ENCODE measurements at places on chromosomes 16 and 17.

- DNase-seq, result no peak
Measured at GRCh38 chr17:50036455-50037261, 19.3 kb upstream of the ITGA3 start.

- peak; percentile 55 for DNase-seq
Measured at GRCh38 chr16:30068750-30069610, 3.4 kb downstream of the ALDOA start.

DNA sequence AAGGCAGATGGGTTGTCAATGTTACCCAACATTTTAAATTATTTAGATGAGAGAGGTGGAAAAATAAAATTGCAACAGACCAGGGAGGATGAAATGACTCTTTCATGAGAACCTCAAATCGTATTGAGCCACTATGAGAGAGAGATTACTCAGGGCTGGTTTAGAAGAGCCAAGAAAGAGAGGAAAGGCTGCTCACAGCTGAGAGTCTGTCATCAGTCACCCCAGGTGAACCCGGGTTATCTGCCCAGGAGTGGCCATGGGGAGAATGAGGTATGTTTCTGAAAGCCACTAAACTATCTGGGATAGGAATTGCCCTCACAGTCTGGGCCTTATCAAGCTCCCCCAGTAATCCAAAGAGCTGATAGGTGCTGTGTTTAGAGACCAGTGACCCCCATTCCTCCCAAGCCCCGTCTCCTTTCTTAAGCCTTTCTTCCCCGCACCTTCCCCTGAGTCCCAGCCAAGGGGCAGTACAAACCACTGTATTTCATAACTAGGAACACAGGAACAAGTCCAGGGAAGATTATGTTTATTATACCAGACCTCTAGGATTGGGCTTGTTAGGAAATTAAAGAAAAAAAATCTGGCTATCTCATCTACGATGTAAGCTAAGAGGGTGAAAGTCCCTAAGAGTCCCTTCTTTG is 158.9 kb upstream of the NOL11 start:
- DNase-seq, result no peak

DNA sequence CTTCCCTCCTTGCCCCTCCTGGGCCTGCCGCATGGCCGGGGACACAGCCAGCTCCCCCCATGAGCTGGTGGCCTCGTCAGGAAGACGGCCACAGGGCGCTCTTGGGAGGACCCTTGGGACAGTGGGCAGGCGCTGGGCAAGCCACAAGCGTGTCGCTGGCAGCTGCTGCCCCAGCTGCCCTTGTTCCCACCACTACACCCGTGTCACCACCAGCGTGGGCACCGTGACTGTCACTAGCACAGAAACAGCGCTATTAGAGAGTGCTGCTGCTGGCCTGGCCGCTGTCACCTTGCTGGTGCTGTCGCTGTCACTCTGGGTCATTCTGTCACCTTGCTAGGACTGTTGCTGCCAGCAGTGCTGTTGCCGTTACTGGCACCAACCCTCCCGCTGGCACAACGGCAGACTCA is 47.2 kb downstream of the ZFPM1 start:
- no peak for DNase-seq

DNA sequence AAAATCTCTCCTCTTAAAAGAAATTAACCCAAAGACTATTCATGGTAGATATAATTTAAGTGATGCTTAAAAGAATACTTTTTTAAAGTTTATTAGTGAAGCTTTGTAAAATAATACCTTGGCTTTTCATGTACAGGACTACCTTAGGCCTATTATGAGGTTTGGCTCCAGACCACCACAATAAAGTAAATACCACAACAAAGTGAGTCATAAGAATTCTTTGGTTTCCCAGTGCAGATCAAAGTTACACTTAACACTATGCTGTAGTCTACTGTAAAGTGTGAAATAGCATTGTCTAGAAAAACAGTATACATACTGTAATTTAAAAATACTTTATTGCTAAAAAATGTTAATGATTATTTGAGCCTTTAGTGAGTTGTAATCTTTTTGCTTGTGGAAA is 31.7 kb downstream of the CLTC start:
- no peak for DNase-seq

DNA sequence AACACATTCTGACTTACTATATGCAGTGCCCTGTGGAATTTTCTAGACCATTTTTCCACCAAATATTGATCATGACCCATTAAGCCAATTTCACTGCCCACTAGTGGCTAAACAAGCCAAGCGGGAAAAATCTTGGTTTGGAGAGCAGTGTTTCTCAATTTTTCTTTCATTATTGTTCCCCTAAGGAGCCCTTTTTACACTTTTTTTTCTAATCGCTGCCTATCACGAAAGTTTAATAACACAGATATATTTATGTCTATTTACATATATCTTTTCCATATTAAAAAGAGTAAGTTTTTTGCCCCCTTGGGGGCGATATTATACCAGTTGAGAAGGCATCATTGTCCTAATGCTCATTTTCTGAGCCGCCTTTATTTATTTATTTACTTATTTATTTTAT is 10.8 kb upstream of the TLCD3B start:
- no peak for DNase-seq

DNA sequence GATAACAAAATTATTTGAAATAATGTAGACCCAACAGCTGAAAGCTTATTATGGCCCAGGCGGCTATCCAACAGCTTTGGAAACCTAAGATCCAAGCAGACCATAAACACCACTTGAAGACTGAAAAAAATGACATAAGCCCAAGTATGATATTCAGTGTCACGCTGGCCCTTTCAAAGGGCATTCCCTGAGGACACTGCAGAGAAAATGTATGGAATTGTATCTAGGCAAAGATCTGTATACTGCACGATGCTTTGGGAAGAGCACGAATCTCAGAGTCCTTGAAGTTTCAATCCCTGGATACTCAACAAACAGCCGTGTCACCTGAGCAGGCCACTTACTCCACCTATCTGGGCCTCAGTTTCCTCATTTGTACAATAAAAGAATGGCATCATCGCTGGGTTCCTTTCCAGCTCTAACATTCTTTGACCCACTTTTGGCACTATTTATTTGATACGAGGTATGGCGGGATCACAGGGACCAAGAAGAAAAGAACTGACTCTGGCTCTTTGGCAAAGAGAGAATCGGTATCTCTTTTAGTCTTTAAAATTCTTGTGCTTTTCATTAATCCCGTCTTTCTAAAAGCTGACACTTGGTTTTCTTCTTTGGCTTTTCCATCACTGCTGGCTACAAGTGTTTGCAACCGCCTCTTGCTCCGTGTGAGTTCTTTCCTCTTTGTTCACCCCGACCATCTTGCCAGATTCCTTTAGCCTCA is 1.2 kb downstream of the STAT5B start:
- no peak for DNase-seq

DNA sequence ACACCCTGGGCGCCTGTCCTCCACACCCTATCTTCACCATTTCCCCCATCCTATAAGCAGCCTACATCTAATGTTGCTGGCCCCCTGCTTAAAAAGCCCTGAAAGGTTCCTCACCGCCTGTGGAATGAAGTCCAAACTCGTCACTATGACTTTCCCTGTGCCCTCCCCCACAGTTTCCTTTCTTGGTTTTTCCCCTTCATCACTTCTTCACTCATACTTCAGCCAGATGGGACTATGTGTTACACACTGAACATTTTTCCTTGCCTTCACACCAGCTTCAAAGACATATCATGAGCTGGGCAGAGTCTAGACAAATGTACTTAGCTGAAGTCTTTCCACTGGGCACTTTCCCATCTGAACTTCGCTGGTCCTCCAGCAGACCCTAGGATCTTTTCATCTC is 1.5 kb upstream of the MARCHF10 start:
- DNase-seq, result no peak

GRCh38 chr17:50635732-50635981 is 976 bp downstream of the ABCC3 start:
- DNase-seq, result no peak

DNA sequence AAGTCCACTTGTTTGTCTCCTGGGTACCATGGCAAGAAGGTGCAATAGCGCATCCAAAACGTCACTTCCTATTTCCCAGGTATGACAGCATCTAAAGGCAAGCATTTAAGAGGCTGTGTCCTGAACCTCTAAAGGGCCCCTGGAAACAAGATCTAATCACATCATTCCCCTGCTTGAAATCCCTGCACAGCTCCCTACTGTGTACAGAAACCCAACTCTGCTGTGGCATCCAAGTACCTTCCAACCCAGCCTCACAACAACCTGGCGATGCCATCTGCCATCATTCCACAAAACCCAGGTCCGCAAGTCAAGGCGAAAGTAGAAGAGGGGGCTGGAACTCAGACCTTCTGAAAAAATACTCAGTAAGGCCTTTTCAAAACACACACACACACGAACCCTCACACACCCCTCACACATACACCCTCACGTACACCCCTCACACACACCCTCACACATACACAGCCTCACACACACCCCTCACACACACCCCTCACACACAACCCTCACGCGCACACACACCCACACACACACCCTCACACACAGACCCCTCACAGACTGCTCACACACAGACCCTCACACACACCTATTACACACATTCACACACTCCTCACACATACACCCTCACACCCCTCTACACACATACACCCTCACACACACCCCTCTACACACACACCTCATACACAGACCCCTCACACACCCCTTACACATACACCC is 24.5 kb downstream of the C17orf67 start:
- DNase-seq, result no peak

- DNase-seq, result no peak
Measured at GRCh38 chr17:27480699-27481098, 24.5 kb downstream of the KSR1 start.

- no peak for DNase-seq
Measured at GRCh38 chr17:32523017-32523680, 36.4 kb downstream of the CDK5R1 start.

DNA sequence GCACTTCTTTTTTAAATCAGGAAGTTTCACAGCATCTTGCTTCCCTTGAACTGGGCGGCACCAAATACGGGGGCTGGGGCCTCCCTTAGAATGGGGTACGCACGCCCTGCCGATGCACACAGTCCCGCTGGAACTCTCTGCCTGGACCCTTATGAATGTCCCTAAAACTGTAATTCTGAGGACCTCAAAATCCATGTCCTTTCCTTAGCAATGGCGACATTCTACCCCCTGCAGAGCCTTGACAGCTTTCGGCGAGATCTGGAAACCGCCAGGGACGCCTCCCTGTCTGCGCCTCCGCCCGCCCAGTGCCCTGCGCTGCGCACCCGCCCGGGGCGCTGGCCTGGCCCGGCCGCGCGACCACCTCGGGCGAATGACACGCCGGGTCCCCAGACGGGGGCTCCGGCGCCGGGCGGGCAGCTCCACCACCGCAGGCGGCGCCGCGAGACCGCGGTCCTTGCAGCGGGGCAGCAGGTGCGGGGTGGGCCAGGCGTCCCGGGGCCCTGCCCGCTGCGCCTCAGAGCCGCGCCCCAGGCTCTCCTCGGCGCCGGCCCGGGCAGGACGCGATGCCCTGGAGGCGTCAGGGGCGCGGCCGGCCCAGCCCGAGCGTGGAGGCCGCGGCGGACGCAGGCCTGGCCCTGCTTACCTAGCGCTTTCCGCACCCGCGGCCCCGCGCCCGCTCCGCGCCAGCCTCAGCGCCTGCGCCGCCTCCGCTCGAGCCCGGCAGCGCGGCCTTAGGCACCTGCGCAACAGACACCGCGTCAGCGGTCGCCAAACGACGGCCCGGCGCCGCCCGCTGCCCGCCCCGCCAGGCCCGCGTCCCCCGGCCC is 548 bp downstream of the HAGH start:
- no peak for DNase-seq

DNA sequence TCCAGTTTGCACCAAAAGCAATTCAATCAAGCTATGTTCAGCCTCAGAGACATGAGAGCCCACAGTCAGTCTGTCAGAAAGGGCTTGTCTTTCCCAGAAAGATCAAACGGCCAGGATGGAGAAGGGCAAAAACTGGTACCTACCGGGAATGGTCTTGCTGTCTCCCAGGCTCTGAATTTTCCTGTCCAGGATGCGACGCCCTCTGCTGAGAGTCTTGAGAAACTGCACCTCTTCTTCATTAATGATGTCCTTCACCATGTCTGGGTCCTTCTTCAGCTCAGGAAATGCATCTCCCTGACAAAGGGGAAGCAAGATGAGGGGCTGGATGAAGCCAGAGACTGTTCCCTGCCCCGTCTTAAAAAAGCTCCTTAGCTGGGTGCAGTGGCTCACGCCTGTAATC is 15.8 kb upstream of the EXOSC6 start:
- DNase-seq, result peak; percentile 54

GRCh38 chr17:43019418-43019817 is 2.8 kb downstream of the VAT1 start:
- no peak for DNase-seq

- DNase-seq, result no peak
Measured at GRCh38 chr16:78478267-78478861, 378.9 kb downstream of the WWOX start.

GRCh38 chr17:40456396-40456951 is 13.2 kb downstream of the IGFBP4 start:
- no peak for DNase-seq

- DNase-seq, result no peak
Measured at GRCh38 chr17:75439287-75439686, 17.1 kb upstream of the TMEM94 start.

GRCh38 chr17:72561680-72562079 is 440.9 kb downstream of the SOX9 start:
- no peak for DNase-seq

- DNase-seq, result no peak
Measured at GRCh38 chr16:85592700-85593493, 20.2 kb upstream of the GSE1 start.

DNA sequence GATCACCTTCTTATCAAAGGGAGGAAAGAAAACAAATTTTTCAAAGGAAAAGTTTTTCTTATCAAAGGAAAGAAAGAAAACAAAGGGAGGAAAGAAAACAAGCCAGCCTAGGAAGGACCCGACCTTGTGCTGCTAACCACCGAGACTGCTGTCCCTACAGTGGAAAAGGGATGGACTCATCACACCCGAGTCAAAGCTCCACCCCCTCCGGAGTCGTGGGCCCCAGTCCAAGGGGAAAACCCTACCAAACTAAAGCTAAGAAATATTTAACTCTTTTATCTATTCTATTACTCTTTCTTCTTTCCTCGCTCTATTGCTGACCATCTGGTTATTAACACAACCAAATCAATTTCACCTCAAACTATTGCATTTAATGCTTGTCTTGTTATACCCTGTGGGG is 6.1 kb upstream of the ENDOV start:
- no peak for DNase-seq

DNA sequence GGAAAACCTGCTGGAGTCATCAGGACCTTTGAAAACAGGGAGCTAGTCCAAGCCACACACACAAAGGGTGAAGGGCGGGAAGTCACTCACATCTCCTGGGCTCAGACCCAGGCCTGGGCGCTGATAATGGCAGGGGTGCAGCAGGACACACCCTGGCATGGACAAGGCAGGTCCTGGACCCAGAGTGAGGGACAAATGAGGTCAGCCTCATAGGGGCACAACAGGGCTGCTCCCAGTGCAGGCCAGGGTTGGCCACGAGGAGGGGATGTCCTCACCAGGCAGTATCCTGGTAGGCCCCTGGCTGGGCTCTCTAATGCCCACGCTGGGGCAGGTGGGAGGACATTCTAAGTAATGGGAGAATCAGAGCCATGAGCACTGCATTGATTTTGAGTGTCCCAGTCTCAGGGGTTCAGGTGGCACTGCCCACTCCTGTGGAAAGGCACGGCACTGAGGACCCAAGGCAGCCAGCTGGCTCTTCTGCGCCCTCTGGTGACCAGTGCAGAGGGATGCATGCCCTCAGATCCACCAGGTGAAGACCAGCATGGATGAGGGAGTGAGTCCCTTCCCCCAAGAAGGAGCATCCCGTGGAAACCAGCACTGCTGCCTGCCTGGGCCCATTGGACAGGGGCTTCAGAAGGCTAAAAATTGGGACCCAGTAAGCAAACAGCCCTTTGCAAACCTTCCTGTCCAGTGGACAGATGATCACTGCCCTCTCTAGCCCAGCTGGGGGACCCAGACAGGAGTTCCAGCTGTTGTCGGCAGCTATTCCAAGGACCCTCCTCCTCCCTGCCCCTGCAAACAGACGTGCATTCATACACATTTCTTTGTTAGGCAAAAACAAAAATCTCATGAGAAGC is 23.4 kb upstream of the SREBF1 start:
- peak; percentile 58 for DNase-seq
